Activated CD8-positive, alpha-beta memory T cell treated with anti-CD3 and anti-CD28 coated beads, Interleukin-2, amount 10 ng/mL, durations not matched to agents 7 days and 5 days (primary cell): ENCODE measurements at places on chromosomes 3 and 15. TPM values are rescaled to one million over a fixed set of nuclear protein-coding genes. Genes with fewer than 3 reads are reported as not detected.

RNU5B-1 gene
- not detected for total RNA-seq

PKM gene
- 1,764 TPM for total RNA-seq

SLC12A1 gene
- total RNA-seq = not detected

GHSR gene
- total RNA-seq = not detected

DCLK3 gene
- total RNA-seq = not detected

GOLGA8G gene
- total RNA-seq = not detected

COL6A5 gene
- not detected for total RNA-seq

SEMA3B gene
- 0.16 TPM for total RNA-seq

BNC1 gene
- total RNA-seq = not detected

ADAMTS7 gene
- total RNA-seq = 0.18 TPM

PRTG gene
- total RNA-seq = not detected

KLF15 gene
- not detected for total RNA-seq

SLC2A2 gene
- not detected for total RNA-seq

GOLGA6A gene
- not detected for total RNA-seq

IL17RD gene
- not detected for total RNA-seq

- no peak for DNase-seq
Observed at GRCh38 chr3:83048556-83048955, 1287.1 kb upstream of the GBE1 start.

DNA sequence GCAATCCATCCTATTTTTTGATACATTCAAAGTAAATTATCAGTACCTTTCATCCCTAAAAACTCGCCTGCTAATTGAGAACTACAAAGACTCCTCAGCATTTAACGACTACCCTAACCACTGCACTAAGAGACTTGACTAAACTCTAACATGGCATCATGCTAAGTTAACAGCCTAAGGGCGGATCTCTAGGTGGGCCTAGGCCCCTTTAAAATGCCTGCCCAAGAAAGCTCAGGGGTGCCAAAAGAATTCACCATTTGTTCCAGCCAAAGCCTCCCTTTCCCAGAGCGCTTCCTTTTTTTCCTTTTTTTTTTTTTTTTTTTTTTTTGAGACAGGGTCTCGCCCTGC, 568 bp upstream of the NEK4 start:
- no peak for DNase-seq

DNA sequence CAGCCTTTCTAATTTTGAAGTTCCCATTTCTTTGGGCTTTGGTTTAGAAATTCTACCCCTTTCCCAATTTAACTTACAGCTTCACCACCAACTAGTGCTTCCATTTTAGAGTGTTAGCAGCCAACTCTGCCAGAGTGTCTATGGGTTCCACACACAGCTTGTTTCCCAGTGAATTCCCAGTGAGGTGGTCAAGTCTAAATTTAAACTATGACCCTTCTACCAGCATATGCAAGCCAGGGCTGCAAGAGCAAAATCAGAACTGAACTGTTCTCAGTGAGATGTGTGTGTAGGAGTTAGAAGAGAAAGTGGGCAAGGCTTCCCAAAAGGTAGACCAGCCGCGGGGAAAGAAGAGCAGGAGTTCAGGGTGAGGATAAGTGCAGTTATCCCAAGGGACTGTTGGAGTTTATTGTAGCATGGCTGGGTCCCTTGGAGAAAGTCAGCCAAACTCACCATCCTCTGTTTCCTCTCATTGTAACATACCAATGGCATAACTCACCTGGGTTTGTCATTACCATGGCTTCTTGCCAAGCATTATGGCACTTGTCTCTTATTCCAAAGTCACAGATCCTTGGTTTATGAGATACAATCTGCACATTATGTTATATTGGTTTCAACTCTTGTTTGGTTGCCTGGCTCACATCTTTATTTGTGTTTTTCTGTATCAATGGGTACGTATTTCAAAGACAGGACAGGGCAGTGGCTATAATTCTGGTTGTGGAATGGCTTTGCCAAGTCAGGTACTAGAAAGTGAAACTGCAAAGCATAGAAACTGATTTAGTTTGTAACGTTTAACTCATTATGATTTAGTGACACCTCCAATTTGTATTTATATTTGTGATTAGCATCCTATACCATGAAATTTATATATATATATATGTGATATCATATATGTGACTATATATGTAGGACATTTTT, 130.2 kb upstream of the UMPS start:
- DNase-seq = no peak

DNA sequence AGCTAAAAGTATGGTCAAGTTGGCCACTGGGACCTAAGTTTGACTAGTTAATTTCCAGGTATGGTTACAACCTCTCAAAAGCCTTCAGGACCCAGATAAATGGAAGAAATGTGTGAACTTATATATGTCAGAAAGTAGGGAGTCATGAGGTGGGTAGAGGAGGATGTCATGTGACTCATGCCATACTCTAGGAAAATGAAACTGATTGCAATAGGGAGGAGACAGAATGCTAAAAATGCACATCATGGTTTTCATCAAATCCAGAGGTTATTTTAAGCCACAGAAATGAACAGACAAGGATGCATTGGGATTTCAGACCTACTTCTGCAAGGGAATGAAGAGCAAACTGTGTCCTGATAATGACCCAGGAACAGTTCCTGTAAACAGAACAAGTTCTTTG, 310.0 kb downstream of the EDEM1 start:
- no peak for DNase-seq

DNA sequence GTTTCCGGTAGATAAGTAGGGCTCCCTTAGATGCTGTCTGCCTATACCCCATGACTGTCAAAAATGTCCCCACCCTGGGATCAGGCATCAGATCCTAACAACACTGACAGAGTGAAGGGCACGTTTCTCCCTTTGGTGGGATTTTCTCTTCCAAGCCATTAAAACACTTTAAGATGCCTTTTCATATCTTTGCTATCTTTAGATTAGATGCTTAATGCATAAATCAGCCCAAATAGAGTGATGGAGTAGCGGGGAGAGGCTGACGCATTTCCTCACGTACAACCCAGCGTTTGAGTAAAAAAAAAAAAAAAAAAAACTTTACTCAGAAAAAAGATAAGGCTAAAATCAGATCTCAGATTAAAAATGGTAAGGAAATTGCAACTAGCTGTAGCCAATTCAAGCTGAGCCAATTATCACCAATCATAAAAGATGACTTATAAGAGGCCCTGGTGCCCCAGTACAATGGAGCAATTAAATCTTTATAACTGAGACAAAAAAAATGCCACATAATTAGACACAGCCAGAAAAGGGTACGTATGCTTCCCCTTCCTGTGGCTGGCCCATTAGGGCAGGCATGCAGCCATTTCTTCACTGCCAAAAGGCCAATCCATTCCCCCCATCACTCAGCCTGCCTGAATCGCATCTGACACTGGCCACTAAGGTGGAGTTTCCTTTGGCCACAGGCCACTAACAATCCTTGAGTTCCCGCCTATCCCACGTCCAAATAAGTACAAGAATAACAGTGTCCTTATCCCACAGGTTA, 45.0 kb downstream of the RFTN1 start:
- no peak for DNase-seq

DNA sequence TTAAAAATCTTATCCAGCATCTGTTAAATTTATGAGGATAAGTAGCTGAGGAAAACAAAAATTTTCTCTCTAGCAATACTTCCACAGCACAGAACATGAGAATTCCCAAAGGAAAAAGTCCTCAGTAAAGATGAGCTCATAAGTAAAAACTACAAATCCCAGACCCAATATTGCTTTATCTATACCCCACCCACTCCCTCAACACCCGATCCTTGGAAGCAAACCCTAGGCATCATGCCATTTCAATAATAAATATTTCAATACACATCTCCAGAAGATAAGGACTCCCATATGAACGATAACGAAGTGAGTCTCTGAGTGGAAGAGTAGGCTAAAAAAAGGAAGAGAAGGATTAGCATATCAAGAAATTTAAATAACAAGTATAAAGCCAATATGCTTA, 8.3 kb upstream of the PRR20G start:
- DNase-seq = no peak

- no peak for DNase-seq
Observed at GRCh38 chr3:177055605-177056571, 141.4 kb downstream of the TBL1XR1 start.

GRCh38 chr15:51600114-51600513, 22.5 kb downstream of the DMXL2 start:
- no peak for DNase-seq

- no peak for DNase-seq
Observed at GRCh38 chr3:123546133-123546755, 38.6 kb downstream of the HACD2 start.

DNA sequence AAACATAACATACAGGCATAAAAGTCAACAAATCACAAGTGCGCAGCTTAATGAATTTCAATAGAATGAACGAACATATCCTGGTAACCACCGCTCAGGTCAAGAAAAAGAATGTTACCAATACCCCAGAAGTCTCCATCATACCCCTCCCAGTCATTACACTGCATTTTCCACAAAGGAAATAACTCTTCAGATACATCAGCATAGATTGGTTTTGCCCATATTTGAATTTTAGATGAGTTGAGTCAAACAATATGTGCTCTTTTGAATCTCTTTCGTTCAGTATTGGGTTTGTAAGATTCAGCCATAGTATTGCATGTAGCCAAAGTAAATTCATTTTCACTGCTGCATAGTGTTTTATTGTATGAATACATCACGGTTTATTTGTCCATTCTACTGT, 6.2 kb upstream of the RAB6B start:
- no peak for DNase-seq

- DNase-seq = peak; percentile 73
Observed at GRCh38 chr3:153284282-153284938, 122.4 kb downstream of the RAP2B start.

DNA sequence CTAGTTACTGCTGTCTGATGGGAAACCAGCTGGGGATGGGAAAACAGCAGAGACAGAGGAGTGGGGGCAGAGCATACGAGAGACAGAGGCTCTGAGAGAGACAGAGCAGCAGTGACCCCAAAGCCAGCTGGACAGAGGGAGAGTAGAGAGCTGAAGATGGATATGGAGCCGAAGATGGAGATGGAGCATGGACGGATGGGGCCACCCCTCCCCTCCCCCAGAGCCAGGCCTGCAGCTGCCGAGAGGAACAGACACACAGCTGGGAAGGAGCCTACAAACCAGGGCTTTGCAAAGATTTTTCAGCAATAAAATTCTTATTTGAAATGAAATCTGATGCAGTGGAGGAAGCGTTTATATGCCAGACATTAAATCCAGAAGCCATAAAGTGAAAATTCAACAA, 167.6 kb upstream of the LINGO1 start:
- no peak for DNase-seq

DNA sequence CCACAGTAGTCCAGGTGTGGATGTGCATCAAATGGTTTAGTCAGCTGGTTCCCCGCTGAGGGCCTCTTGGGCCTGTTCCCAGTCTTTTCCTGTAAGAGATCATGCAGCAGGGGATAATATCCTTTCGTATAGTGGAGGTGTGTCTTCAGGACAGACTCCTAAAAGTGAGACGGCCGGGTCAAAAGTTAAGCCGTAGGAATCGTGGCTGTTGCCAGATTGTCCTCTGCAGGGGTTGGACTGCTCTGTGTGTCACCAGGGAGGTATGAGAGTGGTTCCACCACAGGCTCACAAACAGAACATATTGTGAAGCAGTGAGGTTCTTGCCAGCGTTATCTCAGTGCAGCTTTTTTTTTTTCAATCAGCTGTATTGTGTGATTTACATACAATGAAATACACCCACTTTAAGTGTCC, 95.0 kb downstream of the VGLL4 start:
- no peak for DNase-seq

GRCh38 chr3:56096999-56097398, 371.3 kb downstream of the ERC2 start:
- DNase-seq = no peak

GRCh38 chr15:22951031-22951380, 29.2 kb downstream of the CYFIP1 start:
- no peak for DNase-seq

- no peak for DNase-seq
Observed at GRCh38 chr15:31470756-31471155, 144.1 kb downstream of the KLF13 start.

DNA sequence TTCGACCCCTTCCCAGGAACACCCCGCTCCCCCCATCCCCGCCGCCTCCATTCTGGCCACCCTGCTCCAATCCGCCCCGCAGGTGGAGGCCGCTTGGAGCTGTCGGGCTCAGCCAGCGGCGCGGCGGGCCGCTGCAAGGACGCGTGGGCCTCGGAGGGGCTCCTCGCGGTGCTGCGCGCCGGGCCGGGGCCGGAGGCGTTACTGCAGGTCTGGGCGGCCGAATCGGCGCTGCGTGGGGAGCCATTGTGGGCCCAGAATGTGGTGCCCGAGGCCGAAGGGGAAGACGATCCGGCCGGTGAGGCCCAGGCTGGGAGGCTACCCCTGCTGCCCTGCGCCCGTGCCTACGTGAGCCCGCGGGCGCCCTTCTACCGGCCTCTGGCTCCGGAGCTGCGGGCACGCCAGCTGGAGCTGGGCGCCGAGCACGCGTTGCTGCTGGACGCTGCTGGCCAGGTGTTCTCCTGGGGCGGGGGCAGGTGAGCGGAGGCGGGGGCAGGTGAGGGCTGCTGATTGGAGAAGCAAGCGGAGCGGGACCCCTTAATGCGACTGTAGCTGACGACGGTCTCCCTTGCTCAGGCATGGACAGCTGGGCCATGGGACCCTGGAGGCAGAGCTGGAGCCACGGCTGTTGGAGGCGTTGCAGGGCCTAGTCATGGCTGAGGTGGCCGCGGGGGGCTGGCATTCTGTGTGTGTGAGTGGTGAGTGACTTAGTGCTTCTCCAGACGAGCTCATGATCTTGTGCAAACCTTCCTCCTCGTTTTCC, 2.5 kb downstream of the RCCD1 start:
- no peak for DNase-seq

DNA sequence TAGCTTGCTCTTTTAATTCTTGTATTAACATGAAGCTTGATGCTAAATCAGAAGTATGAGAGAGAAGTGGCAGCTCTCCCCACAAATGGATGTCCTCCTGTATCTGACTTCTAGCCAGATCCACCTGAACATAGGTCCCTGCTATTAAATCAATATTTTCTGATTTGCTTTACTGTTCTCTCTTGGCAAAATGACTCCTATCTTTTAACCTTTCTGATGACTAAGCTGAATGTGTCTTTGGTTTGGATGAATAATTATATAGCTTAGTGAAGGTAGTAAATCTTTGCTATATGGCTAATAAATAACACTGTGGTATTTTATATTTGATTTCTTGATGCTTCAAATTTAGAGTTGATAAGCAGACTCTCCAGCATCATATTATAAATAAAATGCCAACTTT, 28.3 kb upstream of the ARL14 start:
- DNase-seq = no peak

GRCh38 chr3:73493543-73494308, 131.0 kb downstream of the PDZRN3 start:
- no peak for DNase-seq

GRCh38 chr3:12959838-12960378, 113.3 kb downstream of the IQSEC1 start:
- no peak for DNase-seq

DNA sequence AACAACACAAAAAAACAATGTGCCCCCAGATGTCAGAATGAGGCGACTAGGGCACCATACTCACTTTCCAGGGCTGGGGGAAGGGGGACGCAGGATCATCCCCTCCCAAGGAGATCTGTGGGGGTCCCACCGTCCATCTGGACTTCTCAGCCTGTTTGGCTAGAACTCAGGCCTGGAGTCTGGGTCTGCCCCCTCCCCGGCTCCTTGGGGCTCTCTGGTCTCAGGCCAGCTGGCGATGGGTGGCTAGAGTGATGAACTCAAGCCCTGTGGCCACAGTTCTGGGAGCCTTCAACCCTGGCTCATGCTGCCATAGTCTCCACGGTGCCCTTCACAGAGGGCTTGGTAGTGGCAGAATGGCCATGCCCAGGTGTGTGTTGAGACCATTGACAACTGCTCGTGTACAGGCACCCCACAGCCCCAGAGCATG, 13.6 kb downstream of the ZBTB47 start:
- peak; percentile 15 for DNase-seq

GRCh38 chr3:63441262-63441661, 163.2 kb downstream of the SYNPR start:
- DNase-seq = no peak
